H9 (cell line): ENCODE measurements at places on chromosomes 6 and 20.

DNA sequence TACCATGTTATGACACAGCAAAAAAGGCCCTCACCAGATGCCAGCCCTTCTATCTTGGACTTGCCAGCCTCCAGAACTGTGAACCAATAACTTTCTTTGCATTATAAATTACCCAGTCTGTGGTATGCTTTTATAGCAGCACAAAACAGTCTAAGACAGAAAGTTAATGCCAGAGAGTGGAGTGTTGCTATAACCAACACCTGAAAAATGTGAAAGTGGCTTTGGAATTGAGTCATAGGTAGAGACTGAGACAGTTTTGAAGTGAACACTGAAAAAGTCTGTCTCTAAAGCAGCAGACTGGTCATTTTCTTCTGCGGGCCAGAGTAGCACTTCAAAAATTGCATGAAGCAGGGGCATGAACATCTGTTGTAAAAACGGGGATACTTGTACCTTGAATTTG, 28.0 kb upstream of the ASIP start:
- no peak for DNase-seq

GRCh38 chr20:56605261-56605996, 23.7 kb upstream of the TFAP2C start:
- DNase-seq, result no peak

DNA sequence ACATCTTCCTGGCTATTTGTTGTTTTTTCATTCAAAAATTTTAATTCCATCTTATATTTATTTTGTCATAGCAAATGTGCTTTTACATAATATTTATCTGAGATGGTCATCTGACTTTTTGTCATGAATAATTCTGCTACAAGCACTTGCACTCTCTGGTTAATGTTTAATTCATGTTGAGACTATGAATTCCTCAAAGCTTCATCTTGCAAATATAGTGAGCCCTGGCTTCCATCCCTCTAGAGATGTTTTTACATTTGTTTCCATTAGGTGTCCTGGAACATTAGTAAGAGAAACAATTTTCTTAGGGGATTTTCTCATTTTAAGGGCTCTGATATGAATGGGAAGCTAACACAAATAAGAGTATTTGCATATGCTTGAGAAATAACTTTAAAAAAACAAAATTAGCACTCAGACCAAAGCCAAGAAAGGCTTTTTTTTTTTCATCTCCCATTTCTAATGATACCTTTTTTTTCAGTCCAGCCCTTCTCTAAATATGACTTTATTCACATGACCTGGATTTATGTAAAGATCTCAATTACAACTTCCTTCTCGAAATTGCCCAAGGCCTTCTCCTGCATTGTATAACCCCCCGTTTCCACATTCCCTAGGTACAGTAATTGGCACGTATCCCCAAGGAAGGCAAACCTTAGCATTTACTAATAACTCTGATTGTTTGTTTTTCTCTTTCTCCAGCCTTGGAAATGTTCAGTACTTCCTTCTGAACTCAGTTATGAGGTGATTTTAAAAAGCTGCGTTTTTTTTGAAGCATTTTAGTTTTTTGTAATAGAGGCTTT, 797.0 kb upstream of the GJE1 start:
- DNase-seq, result no peak

DNA sequence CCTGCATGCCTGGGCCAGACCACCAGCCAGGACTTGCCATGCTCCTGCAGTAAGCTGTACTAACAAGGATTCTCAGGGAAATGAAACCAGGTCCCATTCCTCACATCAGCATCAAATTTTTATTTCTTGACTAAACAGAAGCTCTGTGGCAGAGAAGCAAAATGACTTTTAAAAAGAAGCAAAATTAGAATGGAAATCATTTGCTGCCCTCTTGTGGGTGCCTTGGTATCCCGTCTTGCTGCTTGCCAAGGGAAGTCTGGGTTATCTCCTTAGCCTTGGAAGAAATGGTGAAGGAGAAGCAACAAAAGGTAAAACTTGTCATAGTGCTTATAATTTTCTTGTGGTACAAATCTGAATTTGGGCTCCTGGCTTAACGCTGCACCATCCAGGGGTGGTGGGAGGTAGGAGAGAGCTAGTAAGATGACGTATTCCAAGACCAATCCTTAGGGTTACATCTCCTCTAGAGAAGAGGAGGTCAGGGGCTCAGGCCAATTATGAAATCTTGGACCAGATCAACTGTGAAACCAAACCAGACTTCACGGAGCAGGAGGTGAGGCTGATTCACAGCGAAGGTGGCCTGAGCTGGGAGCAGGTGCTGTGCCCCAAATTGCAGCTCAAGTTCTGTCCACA, 107.5 kb downstream of the FAXC start:
- peak; percentile 45 for DNase-seq

DNA sequence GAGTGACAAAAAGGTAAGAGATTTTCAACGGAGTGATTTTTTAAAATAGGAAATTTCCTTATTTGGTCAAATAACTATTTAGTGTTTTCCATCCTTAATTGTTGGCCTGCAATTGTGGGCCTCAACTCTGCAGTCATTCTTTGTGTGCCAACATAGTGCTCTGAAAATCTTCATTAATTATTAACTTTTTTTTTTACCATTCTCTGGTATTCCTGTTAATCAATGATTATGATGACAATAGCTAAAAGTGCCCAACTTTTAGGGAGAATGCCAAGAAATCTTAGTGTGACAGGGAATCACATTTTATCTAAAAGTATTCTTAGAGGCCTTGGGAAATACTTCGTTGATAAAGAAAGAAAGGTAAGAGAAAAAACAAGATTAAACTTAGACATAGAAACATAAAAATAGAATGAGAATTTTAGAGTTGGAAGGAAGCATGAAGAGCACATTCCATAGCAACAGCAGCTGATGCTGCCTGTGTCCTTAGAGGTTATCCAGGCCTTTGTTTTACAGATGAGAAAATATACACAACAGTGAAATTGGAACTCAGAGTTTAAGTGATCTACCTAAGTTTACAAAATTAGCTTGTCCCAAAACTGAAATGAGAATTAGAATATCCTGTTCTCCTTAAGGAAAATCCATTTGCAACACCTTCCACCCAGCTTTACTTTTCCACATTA, 1.2 kb downstream of the GPRC6A start:
- no peak for DNase-seq

GRCh38 chr20:21291026-21291425, 12.1 kb upstream of the XRN2 start:
- DNase-seq, result no peak

DNA sequence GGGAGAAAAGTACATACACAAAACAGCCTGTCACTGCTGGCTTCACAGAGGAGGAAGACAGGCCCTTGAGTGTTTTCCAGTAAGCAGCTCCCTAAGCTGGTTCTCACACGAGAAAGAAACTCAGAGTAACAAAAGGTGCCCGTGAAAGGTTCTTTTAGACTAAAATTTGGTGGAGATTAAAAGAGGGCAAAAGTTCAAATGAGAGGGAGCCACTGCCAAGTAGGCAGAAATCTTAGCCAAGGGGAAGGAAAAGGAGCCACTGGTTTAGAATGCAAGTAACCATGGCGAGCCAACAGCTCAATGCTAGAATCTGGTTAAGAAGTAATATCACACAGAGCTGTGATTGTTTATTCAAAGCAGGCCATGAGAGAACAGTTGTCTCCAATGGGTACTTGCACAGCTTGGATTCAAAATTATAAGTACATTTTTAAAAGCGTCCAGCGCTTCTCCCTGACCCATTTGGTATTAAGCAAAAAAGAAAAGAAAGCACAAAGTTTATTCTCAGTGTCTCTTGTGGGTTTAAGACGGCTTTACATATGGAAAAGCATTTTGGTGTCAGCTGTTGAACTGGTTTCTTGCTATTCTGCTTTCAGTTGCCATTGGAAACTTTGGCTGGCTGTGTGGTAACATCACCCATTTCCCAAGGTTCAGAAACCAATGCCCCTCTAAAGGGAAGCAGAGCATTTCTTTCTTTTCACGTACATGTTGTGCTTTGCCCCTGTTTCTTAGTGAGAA, 648.5 kb downstream of the RNF144B start:
- DNase-seq, result no peak

GRCh38 chr6:135215563-135215962, 34.5 kb downstream of the MYB start:
- DNase-seq, result no peak

DNA sequence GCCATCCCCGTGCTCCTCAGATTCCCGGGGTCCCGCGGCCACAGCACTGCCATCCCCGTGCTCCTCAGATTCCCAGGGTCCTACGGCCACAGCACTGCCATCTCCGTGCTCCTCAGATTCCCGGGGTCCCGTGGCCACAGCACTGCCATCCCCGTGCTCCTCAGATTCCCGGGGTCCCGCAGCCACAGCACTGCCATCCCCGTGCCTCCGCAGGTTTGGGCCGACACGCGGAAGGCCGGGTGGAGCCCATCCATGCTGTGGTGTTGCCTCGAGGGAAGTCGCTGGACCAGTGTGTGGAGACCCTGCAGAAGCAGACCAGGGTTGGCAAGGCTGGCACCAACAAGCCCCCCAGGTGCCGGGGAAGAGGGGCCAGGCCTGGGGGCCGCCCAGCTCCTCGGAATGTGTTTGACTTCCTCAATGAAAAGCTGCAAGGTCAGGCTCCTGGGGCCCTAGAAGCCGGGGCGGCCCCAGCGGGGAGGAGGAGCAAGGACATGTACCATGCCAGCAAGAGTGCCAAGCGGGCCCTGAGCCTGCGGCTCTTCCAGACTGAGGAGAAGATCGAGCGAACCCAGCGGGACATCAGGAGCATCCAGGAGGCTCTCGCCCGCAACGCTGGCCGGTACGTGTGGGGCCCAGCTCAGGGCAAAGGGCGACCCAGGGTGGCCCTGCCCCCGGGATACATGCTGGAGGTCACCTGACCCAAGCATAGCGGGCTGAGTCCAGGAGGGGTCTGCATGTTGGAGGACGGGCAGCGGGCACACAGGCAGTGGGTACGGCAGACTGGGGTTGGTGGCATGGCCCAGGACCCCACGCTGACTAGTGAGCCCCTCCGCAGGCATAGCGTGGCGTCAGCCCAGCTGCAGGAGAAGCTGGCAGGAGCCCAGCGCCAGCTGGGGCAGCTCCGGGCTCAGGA, 1.3 kb upstream of the LIME1 start:
- no peak for DNase-seq

- peak; percentile 49 for DNase-seq
Measured at GRCh38 chr6:1027795-1028569, 283.9 kb upstream of the FOXQ1 start.

GRCh38 chr20:16968099-16968498, 219.9 kb downstream of the OTOR start:
- DNase-seq, result no peak

DNA sequence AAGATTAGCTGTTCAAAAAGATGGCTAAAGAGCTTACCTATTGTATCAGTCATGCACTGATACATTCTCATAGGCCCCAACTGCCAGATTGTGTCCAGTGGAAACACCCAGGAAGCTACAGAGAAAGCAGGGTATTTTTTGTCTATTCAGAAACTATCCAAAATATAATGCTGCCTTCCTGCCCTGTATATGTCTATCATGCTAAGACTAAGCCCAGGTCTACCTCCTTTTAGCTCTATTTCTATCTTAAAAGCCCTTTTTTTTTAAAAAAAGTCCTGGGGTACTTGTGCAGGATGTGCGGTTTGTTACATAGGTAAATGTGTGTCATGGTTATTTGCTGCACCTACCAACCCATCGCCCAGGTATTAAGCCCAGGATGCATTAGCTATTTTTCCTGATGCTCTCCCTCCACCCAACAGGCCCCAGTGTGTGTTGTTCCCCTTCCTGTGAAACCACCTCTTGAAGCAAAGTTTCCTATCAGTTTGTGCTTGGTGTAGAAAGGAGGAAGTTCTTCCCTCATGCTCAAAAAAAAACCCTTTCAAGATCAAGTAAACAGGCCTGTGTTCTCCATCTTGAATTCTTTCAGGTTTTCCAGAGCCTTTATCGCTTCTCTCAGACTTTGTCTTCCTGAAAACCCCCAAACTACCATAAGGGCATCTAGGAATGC, 514 bp downstream of the DEFB129 start:
- DNase-seq, result no peak

DNA sequence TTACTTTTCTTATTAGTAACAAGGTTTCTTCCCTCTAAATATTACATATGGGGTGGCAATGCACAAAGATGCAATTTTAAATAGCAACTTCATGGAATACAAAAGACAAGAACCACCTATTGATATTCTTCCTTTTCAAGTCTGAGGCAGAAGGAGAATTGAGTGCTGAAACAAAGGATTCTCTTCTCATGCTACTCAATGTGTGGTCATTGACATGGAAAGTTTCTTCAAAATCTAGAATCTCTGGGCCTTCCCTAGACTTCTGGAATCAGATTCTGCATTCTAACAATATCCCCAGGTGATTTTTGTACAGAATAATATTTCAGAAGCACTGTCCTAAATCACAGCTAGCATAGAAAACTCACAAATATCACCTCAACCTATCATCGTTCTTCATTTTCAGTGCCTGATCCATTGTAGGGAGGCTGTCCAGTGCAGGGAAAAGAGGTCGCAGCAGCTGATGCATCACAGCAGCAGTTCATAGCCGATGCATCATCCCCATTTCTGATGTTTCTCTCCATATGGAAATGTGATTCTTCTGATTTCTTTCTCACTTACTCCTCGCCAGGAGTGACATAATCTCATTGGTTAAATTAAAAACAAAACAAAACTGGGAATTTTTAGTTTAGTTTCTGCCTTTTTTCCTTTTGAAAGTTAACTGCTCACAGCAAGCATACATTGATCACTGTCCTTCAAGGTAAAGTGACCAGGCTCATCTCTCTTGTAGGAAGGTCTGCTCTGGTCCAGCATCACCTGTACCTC, 139.5 kb upstream of the FAM83B start:
- no peak for DNase-seq

- DNase-seq, result no peak
Measured at GRCh38 chr20:59485576-59486454, 118.5 kb upstream of the PHACTR3 start.

- DNase-seq, result no peak
Measured at GRCh38 chr6:79878142-79878748, 69.1 kb downstream of the ELOVL4 start.

DNA sequence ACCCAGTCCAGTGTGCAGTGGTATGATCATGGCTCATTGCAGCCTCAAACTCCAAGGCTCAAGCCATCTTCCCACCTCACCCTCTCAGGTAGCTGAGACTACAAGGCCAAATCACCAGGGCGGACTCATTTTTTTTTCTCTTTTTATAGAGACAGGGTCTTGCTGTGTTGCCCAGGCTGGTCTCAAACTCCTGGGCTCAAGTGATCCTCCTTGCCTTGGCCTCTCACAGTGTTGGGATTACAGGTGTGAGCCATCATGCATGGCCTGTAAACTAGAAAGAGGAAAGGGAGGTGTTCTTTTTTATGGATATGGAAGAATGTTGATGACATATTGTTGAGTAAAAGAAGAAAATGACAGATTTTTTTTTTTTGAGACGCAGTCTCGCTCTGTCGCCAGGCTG, 5.1 kb upstream of the BEND3 start:
- no peak for DNase-seq

DNA sequence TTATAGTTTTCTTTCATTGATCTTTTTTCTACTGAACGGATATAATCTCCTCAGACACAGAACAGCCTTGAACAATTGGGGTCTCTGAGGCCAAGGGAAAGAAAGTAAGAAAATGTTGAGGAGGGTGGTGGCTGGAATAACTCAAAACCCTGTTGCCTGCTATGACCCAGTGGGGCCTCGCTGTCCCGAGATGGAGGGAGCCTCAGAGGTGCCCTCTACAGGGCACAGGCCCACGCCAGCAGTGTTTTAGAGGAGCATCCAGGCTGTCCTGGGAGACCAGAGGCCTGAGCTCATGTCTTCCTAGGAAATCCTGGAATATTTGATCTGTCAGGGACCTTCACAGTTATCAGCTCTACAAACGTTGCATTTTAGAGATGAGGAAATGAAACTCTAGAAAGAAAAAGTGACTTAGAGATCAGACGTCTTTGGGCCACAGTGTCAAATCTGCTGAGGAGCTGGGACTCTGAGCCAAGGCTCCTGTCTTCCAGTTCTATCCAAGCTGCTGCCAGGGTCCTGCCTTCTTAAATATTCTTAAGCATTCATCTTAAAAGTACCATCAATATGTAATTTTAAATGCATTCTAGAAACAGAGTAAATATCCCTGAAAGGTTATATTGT, 26.3 kb downstream of the ALDH5A1 start:
- peak; percentile 75 for DNase-seq
